Trophoblast cell (in vitro differentiated cells and primary cell): ENCODE measurements at places on chromosomes 1 and 21.
A peak's percentile ranks its signal among the peaks of the same experiment; 100 is the strongest.

- no peak overlapping the region for H3K27ac ChIP-seq
- H3K36me3 ChIP-seq, result peaks cover 24% of the 10 kb centered on the region
- no peak overlapping the region for H3K4me3 ChIP-seq
- no peaks in the 10 kb centered on the region for H3K4me1 ChIP-seq
- no peak for DNase-seq
Observed at GRCh38 chr1:245419461-245419978, 264.7 kb downstream of the KIF26B start.

- no peaks in the 10 kb centered on the region for H3K4me1 ChIP-seq
- H3K27ac ChIP-seq, result no peak overlapping the region
- H3K36me3 ChIP-seq, result no peaks in the 10 kb centered on the region
Observed at GRCh38 chr1:207423560-207424292, 30.4 kb upstream of the CR2 start.

GRCh38 chr21:24716281-24716918, 890.9 kb downstream of the MRPL39 start:
- DNase-seq, result no peak
- no peaks in the 10 kb centered on the region for H3K4me1 ChIP-seq
- H3K27ac ChIP-seq, result no peak overlapping the region
- no peak overlapping the region for H3K4me3 ChIP-seq
- no peaks in the 10 kb centered on the region for H3K27me3 ChIP-seq

- no peaks in the 10 kb centered on the region for H3K4me1 ChIP-seq
- no peak overlapping the region for H3K4me3 ChIP-seq
- H3K27ac ChIP-seq, result no peak overlapping the region
Observed at GRCh38 chr1:86650065-86650464, 54.3 kb upstream of the SH3GLB1 start.

DNA sequence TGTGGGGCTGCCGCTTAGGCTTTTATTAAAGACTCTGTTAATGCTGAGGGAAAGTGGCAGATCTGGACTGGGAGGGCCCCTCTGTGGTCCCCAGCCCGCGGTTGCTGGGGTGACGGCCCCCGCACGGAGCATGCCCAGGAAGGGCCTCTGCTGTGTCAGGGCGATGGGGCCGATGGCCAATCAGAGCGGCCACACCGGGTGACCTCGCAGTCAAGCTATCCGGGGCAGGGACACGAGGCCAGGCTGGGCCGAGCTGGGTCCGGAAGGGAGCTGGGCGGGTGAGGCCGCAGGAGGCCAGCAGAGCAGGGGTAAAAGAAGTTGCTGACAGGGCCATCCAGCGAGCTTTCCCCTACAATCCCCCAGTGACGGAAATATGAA, 145.1 kb downstream of the CASZ1 start:
- no peak for DNase-seq
- H3K36me3 ChIP-seq, result no peaks in the 10 kb centered on the region
- H3K4me3 ChIP-seq, result no peak overlapping the region
- H3K27ac ChIP-seq, result no peak overlapping the region
- H3K27me3 ChIP-seq, result peaks cover 13% of the 10 kb centered on the region

DNA sequence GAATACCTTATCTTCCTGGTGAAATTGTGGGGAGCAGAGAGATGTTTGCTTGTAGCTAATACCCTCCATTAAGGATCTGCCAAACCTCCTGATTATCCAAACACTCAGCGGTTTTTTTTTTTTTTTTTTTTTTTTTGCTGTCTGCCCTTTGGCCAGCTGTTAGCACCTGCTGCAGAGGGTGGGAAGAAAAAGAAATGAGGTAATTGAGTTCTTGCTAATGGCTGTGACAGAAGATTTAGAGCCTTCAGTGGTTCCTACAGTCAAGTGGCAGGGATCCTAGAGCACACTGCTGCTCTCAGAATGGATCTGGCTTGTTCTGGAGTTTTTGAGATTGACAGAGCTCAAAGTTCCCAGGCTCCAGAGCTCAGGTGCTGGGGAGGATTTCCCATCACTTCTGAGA, 342.5 kb downstream of the DISC1 start:
- no peak overlapping the region for H3K27ac ChIP-seq
- no peaks in the 10 kb centered on the region for H3K36me3 ChIP-seq
- DNase-seq, result no peak
- H3K4me3 ChIP-seq, result no peak overlapping the region
- H3K27me3 ChIP-seq, result no peaks in the 10 kb centered on the region

DNA sequence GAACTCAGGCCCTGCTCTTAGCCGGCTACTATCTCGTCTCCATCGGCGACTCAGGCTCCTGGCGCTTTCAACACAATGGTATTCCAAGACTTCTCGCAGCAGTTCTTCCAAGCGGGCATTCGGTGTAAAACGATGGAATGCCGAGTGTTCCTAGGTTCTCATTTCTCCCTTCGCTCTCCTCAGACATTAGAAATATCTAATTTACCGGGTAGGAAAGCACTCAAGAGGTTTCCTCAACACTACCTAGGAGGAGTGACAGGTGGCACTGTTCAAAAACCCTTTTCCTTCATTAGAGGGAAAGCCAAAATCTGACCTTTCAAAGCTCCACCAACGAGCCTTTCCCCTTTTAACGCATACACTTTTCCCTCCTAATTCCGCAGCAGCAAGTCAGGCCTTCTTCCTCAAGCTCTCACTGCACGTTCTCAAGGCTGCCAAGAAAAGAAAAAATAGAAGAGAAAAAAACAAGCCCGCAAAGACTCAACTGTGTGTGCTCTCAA, 601 bp downstream of the UBE2G2 start:
- peaks cover 11% of the 10 kb centered on the region for H3K4me1 ChIP-seq
- H3K27ac ChIP-seq, result no peak overlapping the region
- H3K4me3 ChIP-seq, result peak overlapping the region; percentile 93
- peaks cover 22% of the 10 kb centered on the region for H3K36me3 ChIP-seq
- DNase-seq, result peak; percentile 73

- no peak overlapping the region for H3K27ac ChIP-seq
- no peak overlapping the region for H3K4me3 ChIP-seq
- H3K4me1 ChIP-seq, result no peaks in the 10 kb centered on the region
- no peak for DNase-seq
- no peaks in the 10 kb centered on the region for H3K27me3 ChIP-seq
- no peaks in the 10 kb centered on the region for H3K36me3 ChIP-seq
Observed at GRCh38 chr1:199054694-199055093, 415.9 kb downstream of the PTPRC start.

DNA sequence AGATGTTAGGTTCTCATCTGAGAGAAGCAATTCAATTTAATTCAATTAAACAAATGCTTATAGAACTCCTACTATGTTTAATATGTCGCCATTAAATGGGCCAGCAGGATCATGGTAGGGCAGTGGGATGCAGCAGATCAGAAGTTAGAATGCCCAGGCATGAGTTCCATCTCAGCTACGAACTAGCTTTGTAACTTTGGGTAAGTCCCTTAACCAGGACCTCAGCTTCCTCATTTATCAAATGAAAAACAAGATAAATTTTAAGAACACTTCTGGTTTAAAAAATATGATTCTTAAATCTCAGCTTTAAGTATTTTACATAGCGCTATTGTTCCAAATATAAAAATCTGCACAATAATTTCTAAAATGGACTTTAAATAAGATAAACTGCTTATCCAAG, 67.5 kb upstream of the GFI1 start:
- no peak overlapping the region for H3K4me3 ChIP-seq
- no peaks in the 10 kb centered on the region for H3K36me3 ChIP-seq
- H3K27me3 ChIP-seq, result no peaks in the 10 kb centered on the region
- no peak for DNase-seq
- H3K4me1 ChIP-seq, result no peaks in the 10 kb centered on the region
- no peak overlapping the region for H3K27ac ChIP-seq

GRCh38 chr1:98669355-98670296, 8.1 kb downstream of the SNX7 start:
- no peak overlapping the region for H3K27ac ChIP-seq
- no peak overlapping the region for H3K4me3 ChIP-seq
- H3K36me3 ChIP-seq, result no peaks in the 10 kb centered on the region
- no peak for DNase-seq
- H3K4me1 ChIP-seq, result no peaks in the 10 kb centered on the region

GRCh38 chr1:100423832-100424337, 71.6 kb downstream of the CDC14A start:
- H3K4me1 ChIP-seq, result no peaks in the 10 kb centered on the region
- no peaks in the 10 kb centered on the region for H3K27me3 ChIP-seq
- H3K4me3 ChIP-seq, result no peak overlapping the region

DNA sequence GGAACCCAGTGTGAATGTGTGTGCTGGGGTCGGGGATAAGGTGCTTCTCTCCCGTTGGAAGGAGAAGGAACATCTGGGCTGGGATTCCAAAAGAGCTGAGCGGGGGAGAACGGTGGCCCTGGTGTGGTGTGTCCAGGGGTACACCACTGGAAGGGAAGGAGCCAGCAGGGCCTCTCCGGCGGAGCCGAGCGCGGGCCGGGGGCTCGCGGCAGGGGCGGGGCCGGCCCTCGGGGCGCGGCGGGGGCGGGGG, 231 bp upstream of the RPS6KA1 start:
- no peaks in the 10 kb centered on the region for H3K36me3 ChIP-seq
- peaks cover 23% of the 10 kb centered on the region for H3K4me1 ChIP-seq
- no peak overlapping the region for H3K27ac ChIP-seq
- peak overlapping the region; percentile 65 for H3K4me3 ChIP-seq
- DNase-seq, result no peak

GRCh38 chr1:60073605-60074278, at the start of gene C1orf87:
Gene C1orf87 (minus strand): TSS chr1:60073770. CDS start chr1:60072643, 1,127 bp downstream.
- H3K27ac ChIP-seq, result no peak within 1 kb of the TSS
- H3K36me3 ChIP-seq, result no peaks in the 10 kb centered on the region
- no peak within 1 kb of the TSS for H3K4me3 ChIP-seq
- peaks cover 6% of the 10 kb centered on the region for H3K4me1 ChIP-seq

DNA sequence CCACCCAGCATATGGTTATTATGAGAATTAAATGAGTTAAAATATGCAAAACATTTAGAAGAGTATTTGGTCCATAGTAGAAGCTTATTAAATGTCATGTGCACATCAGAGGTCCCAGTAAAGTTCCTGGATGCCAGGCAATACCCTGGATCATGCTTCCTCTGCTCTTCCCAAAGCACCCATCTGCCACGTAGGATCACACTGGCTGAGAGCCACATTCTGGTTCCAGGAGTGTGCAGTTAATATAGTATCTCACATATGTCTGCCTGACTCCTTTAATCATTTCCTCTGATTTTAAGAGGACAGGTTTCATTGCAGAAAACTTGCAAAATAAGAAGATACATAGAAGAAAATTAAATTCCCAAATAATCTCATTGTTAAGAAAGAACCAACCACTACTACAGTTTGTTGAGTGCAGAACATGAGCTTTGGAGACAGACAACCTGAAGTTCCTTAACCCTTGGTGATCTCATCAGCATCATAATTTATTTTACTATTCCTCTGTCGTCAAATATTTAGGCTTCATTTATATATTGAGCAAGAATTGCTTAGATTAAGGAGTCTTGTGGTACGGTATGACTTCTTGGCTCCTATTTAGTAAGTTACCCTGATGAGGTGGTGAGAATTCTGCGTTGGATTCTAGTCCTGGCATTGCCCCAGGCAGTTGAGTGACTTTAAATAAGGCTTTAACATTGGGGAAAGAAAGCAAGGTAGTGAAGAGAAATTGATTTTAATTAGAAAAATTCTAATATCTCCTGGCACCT, 12.3 kb downstream of the SGIP1 start:
- no peaks in the 10 kb centered on the region for H3K27me3 ChIP-seq
- H3K4me1 ChIP-seq, result peaks cover 3% of the 10 kb centered on the region
- no peaks in the 10 kb centered on the region for H3K36me3 ChIP-seq
- H3K27ac ChIP-seq, result no peak overlapping the region
- DNase-seq, result no peak

- no peaks in the 10 kb centered on the region for H3K27me3 ChIP-seq
- no peaks in the 10 kb centered on the region for H3K36me3 ChIP-seq
- H3K4me1 ChIP-seq, result peaks cover 6% of the 10 kb centered on the region
- no peak overlapping the region for H3K27ac ChIP-seq
Observed at GRCh38 chr1:59218521-59219236, 78.2 kb upstream of the FGGY start.

GRCh38 chr1:57741521-57741920, 317.7 kb upstream of the DAB1 start:
- H3K4me1 ChIP-seq, result no peaks in the 10 kb centered on the region
- no peaks in the 10 kb centered on the region for H3K27me3 ChIP-seq
- DNase-seq, result no peak
- no peak overlapping the region for H3K4me3 ChIP-seq
- H3K36me3 ChIP-seq, result no peaks in the 10 kb centered on the region

DNA sequence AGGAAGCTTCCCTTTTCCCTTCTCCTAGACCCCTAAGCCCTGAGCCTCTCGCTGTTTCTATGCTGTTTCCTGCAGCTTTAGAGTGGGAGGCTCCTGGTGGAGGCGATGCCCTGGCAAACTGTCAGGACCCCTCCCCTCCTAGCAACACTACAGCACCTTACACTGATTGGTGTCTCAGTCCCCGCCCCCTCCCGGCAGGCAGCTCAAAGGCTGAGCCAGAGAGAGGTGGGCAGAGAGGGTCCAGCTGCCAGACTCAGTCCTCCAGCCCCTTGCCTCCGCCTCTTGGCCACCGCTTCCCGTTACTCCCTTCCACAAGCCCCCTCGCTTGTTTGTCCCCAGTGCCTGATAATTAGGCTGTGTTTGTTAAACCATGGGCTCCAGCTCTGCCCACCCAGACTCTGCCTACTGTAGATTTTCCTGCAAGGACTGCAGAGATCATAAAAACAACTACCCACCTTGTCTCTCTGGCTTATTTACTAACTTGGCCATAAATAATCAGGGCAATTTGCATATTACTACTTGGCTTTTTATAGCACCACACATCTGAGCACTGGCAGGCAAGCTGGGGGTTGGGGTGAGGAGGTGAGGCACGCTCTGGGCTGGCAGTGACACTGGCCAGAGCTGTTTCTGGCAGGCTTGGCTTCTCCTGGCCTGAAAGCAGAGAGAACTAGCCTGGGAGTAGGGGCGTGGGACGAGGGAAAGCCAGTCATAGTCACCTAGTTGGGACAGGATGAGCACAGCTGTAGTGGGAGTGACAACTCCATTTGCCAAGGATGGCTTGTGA, 107.5 kb downstream of the CSMD2 start:
- no peaks in the 10 kb centered on the region for H3K27me3 ChIP-seq
- no peaks in the 10 kb centered on the region for H3K4me1 ChIP-seq
- no peaks in the 10 kb centered on the region for H3K36me3 ChIP-seq
- DNase-seq, result no peak
